ENCODE measurements at places on chromosomes 3 and 15. TPM values are rescaled to one million over a fixed set of nuclear protein-coding genes. Genes with fewer than 3 reads are reported as not detected.
A peak's percentile ranks its signal among the peaks of the same experiment; 100 is the strongest.

The CAMK2N2 gene
- total RNA-seq: 0.29 TPM

- DNase-seq: no peak
Observed at GRCh38 chr3:13031621-13032020, 41.6 kb downstream of the IQSEC1 start.

The CCR4 gene
- total RNA-seq: 0.12 TPM

The PLCB2 gene
- 166 TPM for total RNA-seq

The FRMD5 gene
- total RNA-seq: not detected

The RNU5B-1 gene
- total RNA-seq: 21.7 TPM

The TMEM207 gene
- total RNA-seq: not detected

The GOLGA8N gene
- total RNA-seq: 9.6 TPM

The CCDC54 gene
- total RNA-seq: not detected

GRCh38 chr3:186909078-186909853 is 21.1 kb upstream of the ST6GAL1 start:
- DNase-seq: peak; percentile 72

The C3orf80 gene
- not detected for total RNA-seq

DNA sequence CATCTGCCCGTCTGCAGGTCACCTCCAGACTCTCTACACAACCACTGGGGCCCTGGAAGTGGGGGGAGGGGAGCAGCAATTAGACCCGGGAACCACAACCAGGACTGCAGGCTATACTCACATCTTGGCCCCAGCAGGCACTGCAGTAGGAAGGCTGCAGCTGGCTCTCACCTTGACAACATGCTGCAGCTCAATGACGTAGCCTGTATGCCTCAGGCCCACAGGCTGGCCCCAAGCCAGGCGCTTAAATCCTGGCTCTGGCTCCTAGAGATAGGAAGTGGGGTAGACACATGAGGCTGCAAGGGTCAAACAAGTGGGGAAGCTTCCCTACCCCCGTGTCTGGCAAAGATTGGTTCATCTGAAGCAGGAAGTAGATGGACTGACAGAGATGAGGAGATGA is 4.6 kb upstream of the QRICH1 start:
- DNase-seq: no peak

The C3orf49 gene
- not detected for total RNA-seq

DNA sequence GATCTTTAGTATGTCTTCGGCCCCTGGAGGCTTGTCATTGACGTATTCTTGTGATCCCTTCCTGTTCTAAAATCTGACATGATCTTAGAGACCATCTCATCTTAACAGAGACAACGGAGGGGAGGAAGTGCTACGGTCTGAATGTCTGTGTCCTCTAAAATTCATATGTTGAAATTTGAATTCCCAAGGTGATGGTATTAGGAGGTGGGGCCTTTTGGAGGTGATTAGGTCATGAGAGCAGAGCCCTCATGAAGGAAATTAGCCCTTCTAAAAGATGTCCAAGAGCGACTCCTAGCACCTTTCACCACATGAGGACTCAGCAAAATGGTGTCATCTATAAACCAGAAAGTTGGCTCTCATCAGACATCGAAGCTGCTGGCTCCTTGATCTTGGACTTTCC is 233.2 kb upstream of the CMC1 start:
- DNase-seq: no peak

The IREB2 gene
- 88.4 TPM for total RNA-seq

GRCh38 chr3:4615750-4616149 is 122.6 kb downstream of the ITPR1 start:
- no peak for DNase-seq

- no peak for DNase-seq
Observed at GRCh38 chr3:58021072-58021959, 13.1 kb downstream of the FLNB start.

DNA sequence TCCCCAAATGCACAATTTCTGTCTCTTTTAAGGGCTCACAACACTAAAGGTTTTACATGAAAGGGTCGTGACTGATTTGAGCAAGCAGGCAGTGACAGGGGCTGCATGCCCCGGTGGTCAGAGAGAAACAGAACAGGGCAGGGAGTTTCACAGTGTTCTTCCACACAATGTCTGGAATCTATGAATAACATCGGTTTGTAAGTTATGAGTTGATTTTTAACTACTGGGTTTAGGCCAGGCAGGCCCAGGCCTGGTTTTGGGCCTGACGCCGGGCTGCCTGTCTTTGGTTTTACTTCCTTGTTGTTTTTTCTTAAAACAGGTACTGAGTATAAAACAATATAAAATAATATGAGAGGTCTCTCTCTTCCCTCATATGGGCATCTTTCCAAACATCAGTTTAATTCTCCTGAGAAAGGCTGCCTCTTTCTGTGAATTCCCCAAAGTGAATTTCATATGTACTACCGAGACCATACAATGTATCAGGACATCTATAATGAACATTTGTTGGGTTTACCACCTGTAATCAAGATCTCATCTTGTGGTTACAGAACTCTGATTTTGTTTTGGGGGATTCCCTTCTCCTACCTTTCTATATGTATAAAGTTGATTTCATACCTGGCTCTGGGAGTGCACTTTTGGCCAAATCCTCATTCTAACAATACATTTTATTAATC is 74.4 kb downstream of the CD200 start:
- DNase-seq: peak; percentile 52

The STAB1 gene
- 4.5 TPM for total RNA-seq

DNA sequence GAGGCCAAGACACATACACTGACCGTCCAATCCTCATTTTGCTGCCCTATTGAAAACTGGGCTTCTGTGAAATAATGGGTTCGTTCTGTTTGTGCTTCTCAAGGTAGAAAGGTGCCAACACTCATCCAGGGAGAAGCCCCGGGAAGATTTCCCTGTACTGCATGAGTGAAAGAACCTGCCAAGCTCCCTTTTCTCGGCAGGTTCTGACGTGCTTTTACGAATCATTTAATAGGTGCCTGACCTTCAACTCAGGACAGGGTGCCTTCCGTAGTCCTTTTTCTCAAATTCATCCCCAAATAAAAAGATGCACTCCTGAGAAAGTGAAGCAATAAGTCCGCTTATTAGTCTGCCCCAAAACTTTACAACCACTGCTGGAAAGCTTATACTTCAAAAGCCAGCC is 64.2 kb downstream of the B3GNT5 start:
- no peak for DNase-seq

DNA sequence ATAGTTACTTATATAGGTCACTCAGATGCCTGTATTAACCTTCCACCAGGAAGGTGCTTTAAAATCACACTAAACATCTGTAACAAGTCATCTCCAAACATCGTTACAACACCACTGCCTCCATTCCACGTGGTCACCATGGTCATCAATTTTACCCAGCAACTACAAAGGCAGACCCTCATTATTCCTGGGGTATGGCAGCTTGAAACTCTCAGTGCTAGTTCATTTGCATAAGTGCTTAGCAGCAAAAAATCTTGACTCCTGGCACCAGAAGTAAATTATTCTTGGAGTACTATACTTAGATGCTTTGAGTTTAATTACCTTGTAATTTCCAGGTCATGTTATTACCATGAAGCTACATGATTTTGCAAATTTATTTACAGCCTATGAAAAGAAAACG is 250.6 kb downstream of the KBTBD8 start:
- no peak for DNase-seq

- no peak for DNase-seq
Observed at GRCh38 chr3:148792516-148792915, 35.1 kb upstream of the CPB1 start.

The RHCG gene
- total RNA-seq: not detected

GRCh38 chr3:4992118-4992517 is 12.9 kb downstream of the BHLHE40 start:
- no peak for DNase-seq

The POLG gene
- total RNA-seq: 144 TPM

The TERB2 gene
- not detected for total RNA-seq

- no peak for DNase-seq
Observed at GRCh38 chr3:107997671-107998070, 93.2 kb downstream of the CD47 start.

DNA sequence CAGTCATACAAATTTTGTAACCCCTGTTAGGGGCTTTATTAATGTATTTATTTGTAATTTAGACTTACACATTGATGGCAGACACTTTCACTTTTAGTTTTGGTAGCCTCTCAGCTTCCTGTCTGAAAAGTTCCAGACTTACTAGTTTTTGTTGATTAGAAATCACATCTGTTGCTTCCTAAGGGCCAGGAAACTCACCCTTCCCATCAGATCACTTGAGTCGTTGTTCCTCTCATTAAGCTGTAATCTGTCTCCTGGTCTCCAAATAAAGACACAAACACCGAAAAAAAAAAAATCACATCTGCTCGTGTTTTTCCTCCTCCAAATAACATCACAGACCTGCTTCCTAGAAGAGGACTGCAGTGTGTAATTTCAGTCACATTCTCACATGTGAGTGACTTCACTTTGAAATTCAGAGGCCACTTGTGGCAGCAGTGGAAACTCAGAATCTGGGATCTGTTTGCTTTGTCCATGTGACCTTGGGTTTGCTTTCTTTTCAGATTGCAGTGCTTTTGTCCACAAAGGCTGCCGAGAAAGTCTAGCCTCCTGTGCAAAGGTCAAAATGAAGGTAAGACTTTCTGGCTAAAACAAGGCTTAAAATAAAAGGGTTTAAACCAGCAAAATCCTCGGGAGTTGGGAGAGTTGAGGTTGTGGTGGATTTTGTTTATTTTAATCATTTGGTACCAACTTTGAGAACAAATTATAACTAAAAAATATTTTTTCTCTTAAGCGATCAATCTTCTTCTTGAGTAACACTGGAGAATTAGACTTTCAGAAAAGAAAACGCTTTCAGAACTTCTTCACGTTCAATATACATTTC is 87.0 kb downstream of the KLHL25 start:
- no peak for DNase-seq

GRCh38 chr15:27082526-27082925 is 111.5 kb downstream of the GABRG3 start:
- no peak for DNase-seq

DNA sequence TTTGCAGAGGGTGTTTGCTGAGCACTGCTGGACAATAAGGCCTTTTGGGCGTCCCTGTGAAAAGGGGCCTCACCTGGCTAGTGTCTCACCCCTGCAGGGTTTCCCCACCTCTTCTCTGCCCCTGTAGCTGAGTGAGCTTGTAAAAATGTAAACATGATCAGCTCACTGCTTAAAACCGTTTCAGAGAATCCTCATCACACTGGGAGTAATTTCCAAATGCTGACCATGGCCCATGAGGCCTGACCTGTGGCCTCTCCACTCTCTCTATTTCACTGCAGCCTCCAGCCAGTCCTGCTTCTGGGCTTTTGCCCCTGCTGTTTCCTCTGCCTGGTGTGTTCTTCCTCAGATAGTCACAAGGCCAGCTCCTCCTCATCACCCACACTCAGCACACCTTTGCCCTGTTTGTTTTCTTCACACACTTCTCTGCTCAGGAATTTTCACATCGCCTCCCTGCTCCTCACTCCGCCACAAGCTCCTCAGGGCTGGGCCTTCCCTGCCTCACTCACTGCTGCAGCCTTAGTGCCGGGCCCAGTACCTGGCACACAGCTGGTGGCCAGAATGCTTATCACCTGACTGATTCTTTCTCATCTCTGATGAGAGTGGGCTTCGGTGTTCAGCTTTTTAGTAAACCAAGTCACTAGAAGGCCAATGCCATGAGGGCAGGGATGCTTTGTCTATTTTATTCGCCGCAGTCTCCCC is 79.3 kb upstream of the SEC13 start:
- DNase-seq: no peak

The LRRC31 gene
- total RNA-seq: not detected

DNA sequence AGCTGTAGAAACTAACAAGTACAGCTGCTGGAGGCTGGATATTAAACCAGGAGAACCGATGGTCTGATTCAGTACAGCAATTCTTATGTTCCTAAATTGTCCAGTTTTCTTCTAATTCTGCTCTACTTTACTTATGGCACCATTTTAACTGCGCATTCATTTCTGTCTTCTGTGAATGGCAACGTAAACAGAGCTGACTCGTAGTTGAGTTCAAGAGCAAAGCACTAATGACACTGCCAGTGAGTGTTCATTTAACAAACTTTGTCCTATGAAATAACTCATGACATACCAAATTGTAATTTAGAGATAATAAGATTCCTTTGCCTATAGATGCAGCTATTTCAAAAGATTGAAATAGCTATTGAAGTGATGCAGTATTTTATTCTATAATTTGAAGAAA is 48.7 kb downstream of the BCHE start:
- no peak for DNase-seq

The COL6A5 gene
- total RNA-seq: not detected

The AHSG gene
- total RNA-seq: not detected

DNA sequence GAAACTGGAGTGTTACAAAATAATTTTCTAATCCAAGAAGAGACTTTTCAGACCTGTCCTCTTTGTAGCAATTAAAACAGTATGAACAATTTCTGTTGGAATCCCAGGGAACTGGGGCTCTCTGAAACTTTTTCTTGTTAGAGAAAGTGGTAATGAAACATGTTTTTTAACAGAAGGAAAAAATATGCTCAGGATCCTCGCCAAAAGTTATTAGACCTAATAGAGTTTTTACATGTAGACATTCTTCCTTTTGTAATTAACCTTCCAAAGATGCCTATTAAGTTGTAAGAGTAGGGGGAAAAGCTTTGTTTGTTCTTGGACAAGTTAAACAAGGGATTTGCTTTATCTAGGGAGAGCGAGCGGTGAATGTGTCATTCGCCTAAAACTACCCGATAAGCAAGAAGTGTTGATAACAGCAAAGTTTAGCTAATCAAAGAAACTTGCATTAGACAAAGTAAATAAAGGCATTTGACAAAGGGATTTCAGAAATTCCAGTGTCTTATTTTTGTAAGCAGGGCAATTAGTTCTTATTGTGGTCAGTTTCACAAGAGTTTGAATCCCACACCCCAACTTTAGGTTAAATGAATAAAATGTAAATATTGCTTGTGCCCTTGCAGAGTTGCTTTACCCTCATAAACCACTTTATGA is 2.3 kb downstream of the RARB start:
- no peak for DNase-seq

- DNase-seq: no peak
Observed at GRCh38 chr3:146187334-146187950, 26.5 kb upstream of the PLOD2 start.

DNA sequence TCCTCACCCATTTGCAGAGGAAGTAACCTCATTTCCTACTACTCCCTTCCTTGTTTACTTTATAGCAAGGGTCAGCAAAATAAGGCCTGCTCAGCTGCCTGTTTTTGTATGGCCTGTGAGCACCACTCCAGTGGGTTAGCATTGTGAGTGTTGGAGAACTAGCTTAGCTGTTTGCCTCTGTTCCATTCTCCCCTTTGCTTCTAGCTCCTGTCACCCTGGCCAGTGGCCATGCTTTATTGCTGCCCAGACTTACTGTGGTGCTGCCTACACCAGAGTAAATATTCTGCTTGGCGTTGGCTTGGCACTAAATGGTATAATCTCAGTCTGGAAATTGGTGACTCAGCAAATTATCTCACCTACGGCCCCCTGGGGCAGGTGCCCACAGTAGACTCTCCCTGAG is 8.8 kb downstream of the PDCD6IP start:
- DNase-seq: no peak

Data from B cell (primary cell).